Central memory CD4-positive, alpha-beta T cell (primary cell): ENCODE measurements at places on chromosomes 7 and 10.

DNA sequence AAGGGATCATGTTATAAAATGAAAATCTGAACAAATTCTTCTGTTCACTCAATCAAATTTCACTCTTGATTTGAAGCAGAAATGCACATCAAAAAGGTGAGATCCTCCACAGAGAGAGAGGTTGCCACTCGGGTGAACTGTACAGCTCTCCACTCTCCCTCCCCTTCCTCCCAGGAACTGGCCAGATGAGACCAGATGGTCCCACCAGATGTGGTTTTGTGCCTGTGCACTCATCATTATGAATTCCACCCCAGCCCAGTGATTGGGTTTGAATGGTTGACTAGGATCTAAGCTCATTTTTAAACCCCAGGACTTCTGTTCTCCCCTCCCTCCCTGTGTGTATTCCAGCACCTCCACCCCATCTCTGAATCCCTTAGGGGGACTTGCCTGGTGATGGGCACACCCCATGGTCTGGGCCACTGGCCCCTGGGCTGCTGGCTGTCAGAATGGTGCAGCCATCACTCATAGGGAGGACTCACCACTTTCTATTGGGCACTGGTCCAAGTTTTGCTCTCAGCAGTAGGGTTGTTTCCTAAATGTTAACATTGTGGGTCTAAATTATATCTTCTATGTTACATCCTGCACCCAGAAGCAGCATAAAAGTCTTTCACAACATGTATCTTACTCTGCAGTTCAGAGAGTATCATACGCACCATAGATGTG lies 393.1 kb downstream of the TNS3 start:
- no peak for DNase-seq

- DNase-seq: no peak
These were observed at the start of gene MSS51 for GRCh38 chr10:73433538-73433867. Gene MSS51, minus strand, starts transcription at chr10:73433561. Its CDS starts 5,277 bp downstream, at chr10:73428284.

- DNase-seq: no peak
These were observed 189.8 kb upstream of the SEMA3A start for GRCh38 chr7:84384417-84384816.

- DNase-seq: no peak
These were observed 28.0 kb downstream of the RHOBTB1 start for GRCh38 chr10:60916025-60916424.

DNA sequence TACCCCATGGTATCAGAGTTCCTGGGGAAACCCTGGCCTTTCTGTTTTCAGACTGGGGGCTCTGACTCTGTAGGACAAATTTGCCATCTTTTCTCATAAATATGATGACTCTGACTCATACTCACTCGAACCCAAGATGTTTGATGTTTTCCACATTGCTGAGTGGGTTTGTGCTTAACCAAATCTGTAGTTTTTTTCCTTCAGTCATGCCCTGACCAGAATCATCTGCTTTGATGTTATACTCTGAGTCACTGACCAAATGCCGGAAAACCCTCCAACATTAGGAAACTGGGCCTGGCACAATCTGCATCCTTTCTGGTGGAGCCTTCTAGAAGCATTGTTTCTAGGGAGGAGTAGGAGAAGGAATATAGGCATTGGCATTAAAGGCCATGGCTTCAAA lies 118.7 kb downstream of the C10orf105 start:
- no peak for DNase-seq

GRCh38 chr7:127250312-127251035 lies 2.3 kb downstream of the GRM8 start:
- no peak for DNase-seq

DNA sequence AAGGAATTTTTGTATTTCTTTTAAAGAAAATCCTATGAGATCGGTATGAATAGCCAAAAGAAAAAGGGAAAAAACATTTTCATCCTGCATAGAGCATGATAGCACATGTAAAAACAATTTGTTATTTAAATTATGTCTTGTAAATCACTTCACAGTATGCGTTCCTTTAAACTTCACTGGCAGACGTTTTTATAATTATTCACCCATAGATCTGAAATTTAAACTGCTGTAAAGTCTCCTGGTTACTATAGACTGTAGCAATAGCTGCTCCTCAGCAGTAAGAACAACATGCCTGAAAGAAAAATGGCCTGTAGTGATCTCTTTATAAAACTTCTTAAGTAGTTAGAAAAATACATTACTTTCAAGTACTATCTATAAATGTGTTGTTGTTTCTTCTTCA lies 26.5 kb downstream of the CAPZA2 start:
- no peak for DNase-seq

GRCh38 chr7:130874071-130874915 lies 140.3 kb upstream of the KLF14 start:
- no peak for DNase-seq

DNA sequence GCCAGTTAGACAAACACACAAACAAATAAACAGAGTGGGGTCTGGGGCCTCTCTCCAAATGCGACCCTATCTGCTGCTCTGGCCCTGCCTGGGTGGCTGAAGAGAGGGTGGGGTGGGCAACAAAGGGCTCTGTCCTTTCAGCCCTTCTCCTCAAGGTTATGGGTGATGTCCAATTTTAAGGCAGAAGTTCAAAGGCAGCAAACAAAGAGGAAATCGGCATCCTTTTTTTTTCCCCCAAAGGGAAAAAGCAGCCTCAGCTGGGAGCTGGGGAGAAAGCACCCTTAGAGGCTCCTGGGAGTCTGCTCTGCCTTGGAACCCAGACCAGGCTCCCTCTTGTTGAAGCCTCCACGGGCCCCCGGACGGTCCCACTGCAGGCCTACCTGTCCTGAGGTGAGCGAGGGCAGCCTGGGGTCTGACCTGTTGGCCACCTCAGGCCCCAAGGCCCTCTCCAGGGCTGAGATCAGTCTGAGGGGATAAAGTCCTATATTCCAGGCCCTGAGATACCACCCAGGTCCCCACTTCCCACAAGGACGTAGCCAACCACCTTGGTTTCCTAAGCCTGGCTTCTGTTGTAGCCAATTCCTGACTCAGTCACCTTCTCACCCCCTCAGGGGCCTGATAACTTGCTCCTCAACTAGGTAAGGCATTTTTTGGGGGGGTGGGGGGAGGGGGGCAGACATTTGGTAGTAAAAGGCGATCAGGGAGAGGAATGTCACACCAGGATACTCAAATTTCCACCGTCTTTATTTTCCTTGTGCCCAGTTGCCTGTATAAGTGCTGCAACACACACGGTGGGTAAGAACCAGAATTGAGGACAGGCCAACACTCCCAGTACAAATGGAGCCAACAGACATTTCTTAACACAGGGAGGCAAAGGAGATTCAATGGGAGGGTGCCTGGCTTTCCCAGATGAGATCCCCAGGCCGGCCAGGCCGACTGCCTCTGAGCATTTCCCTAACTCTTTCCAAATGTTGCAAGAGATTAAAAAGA lies 4.3 kb downstream of the HOXA11 start:
- no peak for DNase-seq

- peak; percentile 28 for DNase-seq
These were observed 14.5 kb downstream of the VWDE start for GRCh38 chr7:12389089-12389700.

DNA sequence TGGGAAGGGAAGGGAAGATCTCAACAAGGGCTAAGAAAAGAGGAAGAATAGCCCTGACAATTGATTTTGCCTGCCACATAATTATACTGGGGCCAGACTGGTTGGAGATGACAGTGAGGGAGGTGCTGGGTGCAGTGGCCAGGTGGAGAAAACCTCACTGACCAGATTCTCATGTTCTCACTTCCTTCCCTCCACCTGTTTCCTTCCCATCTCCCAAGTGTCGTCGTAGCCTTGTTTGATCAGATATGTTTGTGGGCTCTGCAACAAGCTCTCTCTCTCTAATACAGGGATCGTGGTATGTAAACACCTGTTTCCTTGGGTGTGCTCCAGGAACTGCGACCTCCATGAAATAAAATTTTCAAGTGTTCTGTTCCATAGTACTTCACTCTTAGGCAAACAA lies 60.2 kb downstream of the VCL start:
- no peak for DNase-seq

GRCh38 chr10:28768227-28768626 lies 90.9 kb downstream of the BAMBI start:
- no peak for DNase-seq

GRCh38 chr10:48678041-48678440 lies 6.6 kb upstream of the WDFY4 start:
- DNase-seq: no peak

DNA sequence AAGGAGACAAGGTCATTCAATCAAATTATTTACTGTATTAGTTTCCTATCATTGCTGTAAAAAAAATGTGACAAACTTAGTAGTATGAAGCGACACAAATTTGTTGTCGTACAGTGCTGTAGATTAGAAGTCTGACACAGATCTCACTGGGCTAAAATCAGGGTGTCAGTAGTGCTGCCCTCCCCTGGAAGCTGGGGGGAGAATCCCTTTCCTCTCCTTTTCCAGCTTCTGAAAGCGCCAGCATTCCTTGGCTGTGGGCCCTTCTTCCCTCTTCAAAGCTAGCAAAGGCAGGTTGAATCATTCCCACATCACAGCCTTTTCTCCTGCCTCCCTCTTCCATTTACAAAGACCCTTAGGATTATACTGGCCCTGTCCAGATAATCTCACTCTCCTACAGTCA lies 28.0 kb downstream of the VPS41 start:
- DNase-seq: no peak

DNA sequence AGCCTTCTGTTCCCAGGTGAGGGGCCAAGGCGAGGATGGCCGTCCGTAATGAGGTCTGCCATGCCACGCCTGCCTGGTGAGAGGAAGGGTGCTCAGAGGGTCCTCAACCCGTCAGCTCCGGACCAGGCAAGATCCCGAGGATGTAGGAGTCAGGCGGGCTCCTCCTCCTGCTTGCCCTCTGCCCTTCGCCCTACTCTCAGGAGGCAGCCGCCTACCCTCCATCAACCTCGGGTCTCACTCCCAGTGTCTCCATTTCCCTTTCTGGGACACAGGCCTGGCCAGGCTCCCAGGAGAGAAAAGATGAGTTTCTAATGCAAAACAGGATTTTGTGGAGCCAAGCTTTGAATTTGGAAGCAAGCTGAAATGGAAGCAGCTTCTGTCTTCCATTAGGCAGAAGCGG lies 184.0 kb downstream of the PTPN20 start:
- no peak for DNase-seq

GRCh38 chr10:24825551-24825950 lies 101.9 kb upstream of the ARHGAP21 start:
- DNase-seq: no peak

DNA sequence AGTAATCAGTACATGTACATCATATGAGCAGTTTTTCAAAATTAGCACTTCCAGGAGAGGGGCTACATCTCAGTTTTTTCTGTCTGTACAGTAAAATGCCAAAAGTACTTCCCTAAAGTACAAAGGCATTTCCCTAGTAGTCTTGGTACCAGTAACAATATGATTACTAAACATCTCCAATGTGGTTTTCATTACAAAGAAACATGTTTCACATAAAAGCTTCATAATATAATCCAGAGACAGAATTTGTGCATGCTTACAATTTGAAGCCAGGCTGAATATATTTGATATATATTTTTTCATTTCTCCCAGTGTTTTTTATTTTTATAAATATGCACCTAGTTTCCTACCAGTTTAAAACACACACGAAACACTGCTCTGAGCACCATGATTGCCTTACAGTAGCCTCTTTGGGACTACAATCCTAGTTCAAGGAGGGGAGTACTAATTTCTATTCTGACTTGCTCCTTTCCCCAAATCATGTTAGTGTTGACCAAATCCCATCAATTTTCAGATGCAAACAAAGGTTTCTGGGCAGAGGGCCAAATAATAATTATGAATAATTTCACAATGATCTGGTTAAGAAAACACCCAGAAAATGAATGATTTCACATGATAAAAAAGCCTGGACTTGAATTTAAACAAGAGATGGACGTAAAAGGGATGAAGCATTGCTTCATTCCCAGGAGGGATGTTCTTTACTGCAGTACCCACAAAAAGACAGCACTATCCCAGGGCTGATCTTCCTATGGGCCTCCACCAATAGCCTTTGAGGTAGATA lies 201.3 kb downstream of the SLC25A13 start:
- no peak for DNase-seq

- no peak for DNase-seq
These were observed 116.8 kb downstream of the GLI3 start for GRCh38 chr7:42120191-42120590.

- no peak for DNase-seq
These were observed 113.9 kb downstream of the DNAJC1 start for GRCh38 chr10:21889477-21890275.

GRCh38 chr10:19033741-19034140 lies 14.9 kb upstream of the MALRD1 start:
- no peak for DNase-seq

DNA sequence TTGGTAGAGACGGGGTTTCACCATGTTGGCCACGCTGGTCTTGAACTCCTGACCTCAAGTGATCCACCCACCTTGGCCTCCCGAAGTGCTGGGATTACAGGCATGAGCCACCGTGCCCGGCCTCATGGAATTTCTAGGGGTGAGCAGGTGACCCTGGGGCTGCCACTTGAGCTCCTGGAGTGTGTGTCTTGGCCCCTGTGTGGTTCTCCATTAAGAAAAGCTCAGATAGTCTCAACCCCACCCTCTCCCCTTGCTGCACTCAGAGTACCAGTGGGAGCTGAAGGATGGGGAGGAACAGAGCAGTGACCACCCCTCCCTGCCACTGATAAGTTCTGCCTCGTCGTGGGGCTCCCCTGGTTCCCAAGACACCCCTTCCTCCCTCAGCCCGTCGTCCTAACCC lies 45.3 kb downstream of the RCC1L start:
- DNase-seq: no peak

GRCh38 chr7:143381427-143382125 lies 431 bp downstream of the ZYX start:
- no peak for DNase-seq

- DNase-seq: no peak
These were observed 3.8 kb upstream of the CAV2 start for GRCh38 chr7:116495736-116496135.

DNA sequence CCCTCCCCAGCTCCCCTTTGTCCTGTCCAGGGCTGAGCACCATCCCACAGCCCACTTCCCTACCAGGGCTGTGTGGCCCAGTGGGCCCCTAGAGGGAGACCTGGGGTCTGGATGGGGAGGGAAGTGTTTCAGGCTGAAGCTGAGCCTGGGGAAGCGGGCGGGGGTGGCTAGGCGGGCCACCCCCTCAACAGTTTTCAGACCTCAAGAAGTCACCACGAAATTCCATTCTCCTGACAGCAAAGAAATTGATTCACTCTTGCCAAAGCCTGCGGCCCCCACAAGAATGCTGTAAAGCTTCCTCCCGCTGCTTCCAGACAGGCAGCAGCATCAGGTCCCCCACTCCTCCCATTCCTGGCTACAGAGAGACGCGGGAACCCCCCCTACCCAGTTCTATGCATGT lies 2.5 kb upstream of the LFNG start:
- DNase-seq: no peak

GRCh38 chr10:50619882-50620281 lies 3.9 kb downstream of the SGMS1 start:
- DNase-seq: no peak

DNA sequence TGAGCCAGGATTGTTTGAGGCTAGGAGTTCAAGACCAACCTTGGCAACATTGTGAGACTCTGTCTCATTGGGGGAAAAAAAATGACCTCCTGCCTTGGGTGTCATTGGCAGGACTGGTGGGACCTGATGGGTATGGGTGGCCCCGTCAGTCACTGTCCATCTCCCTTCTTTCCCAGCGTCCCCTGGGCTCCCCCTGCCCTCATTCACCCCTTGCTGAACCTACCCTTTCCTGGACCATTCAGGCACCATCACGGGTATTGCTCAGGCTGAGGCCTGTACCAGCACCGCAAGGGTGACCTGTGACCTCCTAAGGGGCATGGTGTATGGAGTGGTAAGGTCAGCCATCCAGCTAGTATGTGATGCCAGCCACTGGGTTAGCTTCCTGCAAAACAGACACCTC lies 19.4 kb downstream of the ASL start:
- DNase-seq: no peak
